Thyroid gland (tissue), 4 donors: ENCODE measurements at places on chromosomes 6 and 20. TPM values are rescaled to one million over a fixed set of nuclear protein-coding genes. Genes with fewer than 3 reads are reported as not detected.

GRCh38 chr6:52551483-52552277, 25.2 kb downstream of the TRAM2 start:
- DNase-seq = peak; percentile 98

- no peak for DNase-seq
Measured at GRCh38 chr6:46821458-46821881, 28.3 kb downstream of the MEP1A start.

DNA sequence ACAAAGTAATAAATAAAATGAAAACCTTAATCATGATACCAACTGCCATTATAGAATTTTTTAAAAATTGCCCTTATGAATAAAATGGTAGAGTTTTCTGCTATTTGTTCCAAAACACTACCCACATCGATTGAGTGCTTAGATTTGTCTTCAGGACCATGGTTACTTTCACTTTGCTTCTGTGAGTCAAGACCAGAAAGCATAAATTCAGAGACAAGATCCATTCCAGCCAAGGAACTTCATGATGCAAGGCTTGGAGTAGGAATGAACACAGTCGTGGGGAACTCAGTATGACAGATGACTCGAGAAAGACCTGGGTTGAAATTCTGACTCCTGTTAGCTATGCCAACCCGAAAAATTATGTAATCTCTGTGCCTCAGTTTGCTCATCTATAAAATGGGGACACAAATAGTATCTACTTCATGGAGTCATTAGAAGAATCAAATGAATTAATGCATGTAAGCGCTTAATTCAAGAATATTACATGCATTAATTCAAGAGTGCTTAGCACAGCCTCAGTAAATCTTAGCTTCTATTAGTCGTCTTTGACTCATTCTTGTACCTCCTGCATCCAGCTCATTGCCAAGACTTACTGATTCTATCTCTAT, 72.5 kb upstream of the MYLIP start:
- DNase-seq = no peak

DNA sequence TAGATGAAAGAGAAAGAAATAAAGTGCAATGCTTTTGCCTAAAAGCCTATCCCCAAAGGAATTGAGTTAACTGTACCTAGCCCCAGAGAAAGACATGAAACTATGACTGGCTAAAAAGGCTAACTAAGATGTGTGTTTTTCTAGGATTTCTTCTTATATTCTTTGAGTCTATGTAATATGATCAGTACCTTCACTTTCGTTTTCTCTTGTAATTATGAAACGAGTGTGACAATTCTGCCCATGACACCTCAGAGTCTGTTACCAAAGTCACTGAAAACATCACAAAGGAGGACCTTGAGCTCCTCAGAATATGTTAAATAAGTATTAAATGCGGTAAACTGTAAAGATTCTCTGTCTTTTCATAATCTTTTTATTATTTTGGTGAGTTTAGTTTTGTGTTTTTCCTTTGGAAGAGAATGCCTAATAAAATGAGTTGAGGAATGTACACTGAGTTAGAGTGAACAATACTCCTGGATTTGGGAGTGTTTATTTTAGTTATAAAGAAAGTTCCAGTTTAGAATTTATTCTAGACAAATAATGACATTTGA, 141.3 kb downstream of the FUT9 start:
- DNase-seq = no peak

GRCh38 chr6:31713465-31713864, 1.7 kb upstream of the LY6G6D start:
- DNase-seq = no peak

DNA sequence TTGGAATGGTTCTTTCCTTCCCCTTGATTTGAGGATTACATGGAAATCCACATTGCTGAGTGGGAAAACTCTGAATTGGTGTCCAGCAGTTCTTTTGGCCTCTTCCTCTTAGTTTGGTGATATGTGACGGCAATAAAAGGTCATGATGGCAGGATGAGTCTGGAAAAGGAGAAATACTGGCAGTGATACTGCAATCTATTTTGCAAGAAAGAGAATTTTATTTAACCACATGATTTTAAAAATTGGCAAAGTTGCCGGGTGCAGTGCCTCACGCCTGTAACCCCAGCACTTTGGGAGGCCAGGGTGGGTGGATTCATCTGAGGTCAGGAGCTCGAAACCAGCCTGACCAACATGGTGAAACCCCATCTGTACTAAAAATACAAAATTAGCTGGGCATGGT, 73.1 kb downstream of the ADTRP start:
- no peak for DNase-seq

GRCh38 chr6:99602520-99603420, 3.9 kb upstream of the PRDM13 start:
- DNase-seq = no peak

GRCh38 chr20:59618131-59618530, 13.8 kb downstream of the PHACTR3 start:
- no peak for DNase-seq

Gene IMPG1
- not detected for total RNA-seq

Gene BTN1A1
- total RNA-seq = not detected

Gene CGA
- not detected for total RNA-seq

Gene SNAP25
- total RNA-seq = 0.54 TPM

Gene CLPSL1
- total RNA-seq = not detected

Gene LIN28B
- total RNA-seq = not detected
